Activated CD8-positive, alpha-beta T cell treated with anti-CD3 and anti-CD28 coated beads, Interleukin-2, amount 10 ng/mL, durations not matched to agents 7 days and 5 days (primary cell): ENCODE measurements at places on chromosomes 3 and 15.

DNA sequence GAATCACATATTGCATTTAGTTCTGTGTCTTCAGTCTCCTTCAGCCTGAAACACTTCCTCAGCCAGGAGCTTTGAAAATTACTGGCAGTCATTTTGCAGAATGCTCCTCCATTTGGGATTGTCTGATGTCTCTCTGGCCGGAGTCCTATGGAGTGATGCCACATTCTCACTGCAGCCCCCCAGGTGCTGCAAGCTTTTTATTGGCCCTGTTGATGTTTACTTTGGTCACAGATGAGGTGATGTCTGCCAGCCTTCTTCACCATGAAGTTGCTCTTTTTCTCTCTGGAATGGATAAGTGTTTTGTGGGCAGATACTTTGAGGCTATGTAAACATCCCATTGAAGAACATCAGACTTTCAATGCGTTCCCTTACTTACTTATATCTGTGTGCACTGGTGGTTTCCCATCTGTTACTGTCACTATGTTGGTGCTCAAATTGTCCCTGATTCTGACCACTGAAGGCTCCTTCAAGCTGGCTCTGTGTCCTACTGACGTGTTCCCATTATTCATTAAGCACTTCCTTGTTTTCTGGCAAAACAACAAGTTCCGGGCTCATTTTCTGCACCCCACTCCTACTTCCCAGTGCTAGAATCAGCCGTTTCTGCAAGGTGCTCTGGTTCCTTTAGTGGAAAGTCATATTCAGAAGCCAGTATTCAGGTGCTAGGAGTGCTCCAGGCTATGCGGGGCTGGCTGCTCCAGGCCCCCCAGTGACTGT is 1.4 kb upstream of the CLEC3B start:
- DNase-seq: no peak

- DNase-seq: no peak
Measured at GRCh38 chr3:149895769-149896168, 74.9 kb downstream of the PFN2 start.

DNA sequence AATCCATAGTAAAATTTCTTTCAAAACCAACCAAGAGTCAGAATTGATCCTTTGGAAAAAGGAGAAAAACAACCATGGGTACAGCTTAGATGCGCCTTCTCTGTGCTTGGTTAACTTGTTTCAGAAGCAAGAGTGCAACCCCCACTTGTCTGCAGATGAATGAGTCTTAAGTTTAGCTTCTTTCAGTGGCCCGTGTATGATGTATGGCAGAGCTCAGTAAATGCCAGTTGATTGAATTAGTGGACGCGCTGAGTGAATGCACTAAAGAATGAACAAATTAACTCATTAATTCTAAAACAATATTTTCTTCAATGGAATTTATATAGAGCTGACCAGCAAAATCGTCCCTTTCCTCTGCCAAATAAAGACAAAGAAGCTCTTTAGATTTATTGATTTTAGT is 67.0 kb upstream of the ARHGEF3 start:
- DNase-seq: no peak

- no peak for DNase-seq
Measured at GRCh38 chr15:59401824-59402569, 29.3 kb upstream of the MYO1E start.

DNA sequence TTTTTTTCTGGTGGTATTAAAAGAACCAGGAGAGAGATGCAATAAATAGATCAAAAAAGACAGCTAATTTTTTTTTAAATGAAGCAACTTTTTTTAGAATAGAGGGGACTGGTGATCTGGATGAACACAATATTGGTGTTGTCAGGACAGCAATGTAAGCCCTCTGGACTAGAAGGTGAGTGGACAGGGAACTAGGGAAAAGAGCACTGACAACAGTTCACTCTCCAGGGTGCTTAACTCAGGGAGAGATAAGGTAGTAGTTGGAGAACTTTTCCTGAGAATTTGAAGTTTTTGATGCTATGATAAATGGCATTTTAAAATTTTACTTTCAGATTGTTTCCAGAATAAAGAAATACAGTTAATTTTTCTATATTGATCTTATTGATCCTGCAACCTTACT is 158.3 kb upstream of the STAC start:
- DNase-seq: no peak
